NCI-H524 (cell line): ENCODE measurements at places on chromosomes 13 and 19.

DNA sequence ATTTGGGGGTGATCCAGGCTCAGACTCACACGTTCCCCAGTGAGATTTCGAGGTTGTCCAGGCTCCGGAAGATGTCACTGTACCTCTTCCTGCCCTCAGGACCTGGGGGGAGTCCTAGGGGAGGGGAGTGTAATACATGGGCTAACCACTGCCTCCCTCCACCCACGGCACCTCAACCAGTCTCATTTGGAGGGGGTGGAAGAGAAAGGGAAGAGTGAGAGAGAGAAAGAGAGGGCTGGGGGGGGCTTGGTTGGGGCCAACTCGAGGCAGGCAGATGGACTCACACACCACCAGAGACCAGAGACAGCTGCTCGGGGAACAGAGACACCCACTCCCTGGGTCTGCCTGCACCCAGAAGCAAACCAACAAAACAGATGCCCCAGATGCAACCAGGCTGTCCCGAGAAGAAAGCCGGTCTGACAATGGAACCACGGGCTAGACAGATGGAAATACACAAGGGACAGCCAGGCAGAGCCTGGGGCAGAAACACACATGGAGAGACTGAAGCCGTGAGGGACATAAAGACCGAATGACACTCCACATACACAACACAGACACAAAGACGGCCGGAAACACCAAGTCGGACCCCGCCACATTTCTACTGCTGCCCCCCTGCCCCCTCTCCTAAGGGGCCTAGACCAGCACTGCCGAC lies 825 bp downstream of the GMIP start:
- peak; percentile 64 for DNase-seq

DNA sequence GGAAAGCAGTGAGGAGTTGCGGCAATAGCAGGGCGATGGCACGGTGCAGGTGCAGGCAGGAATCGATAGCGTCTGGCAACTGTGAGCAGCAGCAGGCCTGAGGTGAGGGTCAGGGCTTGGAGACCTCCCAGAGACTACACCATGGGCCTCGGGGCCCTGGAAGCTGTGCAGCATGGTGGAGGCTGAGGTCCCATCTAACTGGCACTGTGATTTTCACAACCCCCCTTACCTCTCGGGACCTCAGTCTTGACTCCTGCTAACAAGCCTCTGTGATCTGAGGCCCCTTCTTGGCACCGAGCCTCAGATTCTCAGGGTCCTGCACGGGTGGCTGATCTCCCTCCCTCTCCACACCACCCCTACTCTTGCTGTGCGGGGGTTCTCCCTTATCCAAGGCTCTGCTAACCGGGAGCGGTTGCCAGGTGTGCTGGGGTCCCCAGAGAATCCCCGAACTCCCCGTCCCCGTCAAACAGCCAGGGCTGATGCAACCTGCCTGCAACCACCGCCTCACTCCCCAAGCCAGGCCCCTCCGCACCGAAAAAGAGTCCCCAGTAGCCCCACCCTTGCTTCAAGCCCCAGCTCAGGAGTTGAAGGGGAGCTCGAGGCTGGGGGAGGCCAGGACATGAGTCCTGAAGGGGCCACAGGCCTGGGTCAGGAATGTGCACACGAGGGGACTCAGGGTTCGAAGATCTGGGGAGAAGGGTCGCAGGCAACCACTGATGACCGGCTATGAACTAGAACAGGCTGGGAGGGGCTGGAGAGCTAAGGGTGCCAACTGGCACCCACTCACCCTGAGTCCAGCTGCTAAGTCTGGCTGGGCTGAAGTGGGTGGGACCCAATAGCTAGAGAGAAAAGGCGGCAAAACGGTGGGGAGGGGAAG lies 4.8 kb upstream of the ATF5 start:
- no peak for DNase-seq

GRCh38 chr19:15737722-15738121 lies at the start of gene OR10H3:
TSS of gene OR10H3 (plus strand) at chr19:15737985. CDS start at chr19:15741393, 3,408 bp downstream.
- no peak for DNase-seq

DNA sequence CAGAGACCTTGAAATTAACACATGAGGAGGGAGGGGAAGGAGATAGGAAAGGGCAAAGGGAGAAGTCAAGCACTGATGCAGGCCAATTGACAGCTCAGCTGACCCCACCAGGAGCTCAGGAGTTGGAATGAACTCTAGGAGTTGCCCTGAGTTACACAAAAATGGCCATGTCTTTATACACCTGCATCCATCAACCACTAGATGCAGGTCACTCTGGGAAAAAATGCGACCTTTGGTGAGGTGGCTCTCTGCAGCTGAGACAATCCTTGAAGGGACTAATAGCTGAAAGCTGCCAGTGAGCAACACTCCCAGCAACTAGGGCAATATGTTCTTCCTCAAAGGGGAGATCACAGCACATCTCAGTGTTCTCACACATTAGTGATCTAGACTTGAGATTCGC lies 222.8 kb downstream of the RBM26 start:
- DNase-seq, result no peak

DNA sequence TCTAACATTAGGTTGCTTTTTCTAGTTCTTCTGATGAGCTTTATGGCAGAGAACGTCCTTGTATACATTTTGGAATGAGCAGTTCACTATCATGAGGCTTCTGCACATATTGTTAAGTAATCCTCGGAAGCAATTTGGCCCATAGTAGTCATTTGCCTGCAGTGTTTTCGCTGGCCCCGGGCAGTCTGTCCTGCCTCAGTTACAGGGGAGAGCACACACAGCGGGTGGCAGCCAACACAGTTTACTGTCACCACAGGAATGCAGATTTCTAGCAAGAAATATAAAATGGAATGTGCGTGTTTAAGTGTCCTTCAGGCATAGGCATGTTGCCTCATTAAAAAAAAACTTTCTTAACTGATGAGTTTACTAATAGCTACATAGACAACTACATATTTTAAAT lies 71.5 kb upstream of the GJB6 start:
- no peak for DNase-seq

DNA sequence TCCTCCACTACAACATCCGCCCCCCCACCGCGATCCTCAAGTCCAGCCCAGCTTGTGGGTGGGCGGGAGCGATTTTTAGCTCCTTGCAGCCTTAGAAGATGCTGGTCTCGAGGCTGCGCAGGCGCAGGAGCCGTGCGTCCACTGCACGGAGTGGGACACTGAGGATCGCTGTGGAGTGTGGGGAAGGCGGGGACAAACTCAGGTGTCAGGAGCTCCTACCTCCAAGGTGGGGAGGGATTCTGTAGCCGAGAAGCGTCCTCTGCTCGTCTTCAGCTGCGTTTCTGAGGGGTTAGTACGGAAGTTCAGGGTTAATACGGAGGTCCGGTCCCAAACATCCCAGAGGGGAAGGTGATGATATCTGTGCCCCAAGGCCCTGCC lies at the start of gene RTBDN:
Gene RTBDN (minus strand): TSS at position 14 of the 378 bp plus-strand sequence. CDS start 4,600 bp downstream, outside the sequence.
- DNase-seq, result no peak

GRCh38 chr13:64810750-64811149 lies 2419.4 kb downstream of the PCDH9 start:
- no peak for DNase-seq

- DNase-seq, result no peak
These were observed 2.9 kb downstream of the SOX1 start for GRCh38 chr13:112069845-112070251.

DNA sequence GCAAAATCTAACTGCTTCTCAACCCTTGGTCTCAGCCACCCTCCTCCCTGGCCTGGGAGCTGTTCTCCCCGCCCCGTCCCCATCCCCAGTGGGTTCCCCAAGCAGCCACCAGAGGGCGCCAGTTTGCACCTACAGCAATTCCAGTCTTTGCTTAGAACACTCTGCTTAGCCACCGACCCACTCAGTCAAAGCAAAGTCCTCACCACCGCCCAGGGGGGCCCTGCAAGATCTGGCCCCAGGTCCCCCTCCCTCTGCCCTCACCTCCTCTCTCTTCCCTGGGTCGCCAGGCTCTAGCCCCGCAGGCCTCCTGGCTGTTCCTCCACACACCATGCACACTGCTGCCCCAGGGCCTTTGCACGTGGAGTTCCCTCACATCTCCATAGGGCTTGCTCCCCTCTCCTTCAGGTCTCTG lies 12.4 kb downstream of the TMEM143 start:
- peak; percentile 83 for DNase-seq

GRCh38 chr19:48671446-48671995 lies 1.3 kb downstream of the NTN5 start:
- DNase-seq, result peak; percentile 66

- no peak for DNase-seq
These were observed 1.4 kb upstream of the PAN3 start for GRCh38 chr13:28136916-28137315.

DNA sequence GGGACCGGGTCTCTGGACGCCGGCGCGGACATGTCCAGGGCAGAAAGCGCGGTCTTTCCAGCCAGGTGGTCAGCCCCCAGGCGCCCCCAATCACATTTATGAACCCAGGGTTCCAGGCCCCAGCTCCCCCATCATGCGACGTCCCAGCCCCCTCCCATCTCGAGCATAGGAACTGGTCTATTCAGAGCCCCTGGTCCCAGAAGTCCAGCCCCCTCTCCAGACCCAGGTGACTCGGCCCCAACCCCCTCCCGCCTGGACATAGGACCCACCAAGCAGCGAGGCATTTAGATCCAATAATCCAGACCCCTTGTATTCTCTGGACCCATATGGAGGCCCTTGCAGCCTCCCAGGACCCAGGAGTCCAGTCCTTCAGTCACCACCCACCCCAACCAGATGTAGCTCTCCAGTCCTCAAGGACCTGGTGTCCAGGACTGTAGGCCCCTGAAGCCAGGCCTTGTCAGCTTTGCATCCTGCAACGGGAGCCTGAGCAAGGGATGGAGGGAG lies 501 bp downstream of the APLP1 start:
- no peak for DNase-seq

- DNase-seq, result no peak
These were observed 133.0 kb downstream of the DCT start for GRCh38 chr13:94346261-94347019.

DNA sequence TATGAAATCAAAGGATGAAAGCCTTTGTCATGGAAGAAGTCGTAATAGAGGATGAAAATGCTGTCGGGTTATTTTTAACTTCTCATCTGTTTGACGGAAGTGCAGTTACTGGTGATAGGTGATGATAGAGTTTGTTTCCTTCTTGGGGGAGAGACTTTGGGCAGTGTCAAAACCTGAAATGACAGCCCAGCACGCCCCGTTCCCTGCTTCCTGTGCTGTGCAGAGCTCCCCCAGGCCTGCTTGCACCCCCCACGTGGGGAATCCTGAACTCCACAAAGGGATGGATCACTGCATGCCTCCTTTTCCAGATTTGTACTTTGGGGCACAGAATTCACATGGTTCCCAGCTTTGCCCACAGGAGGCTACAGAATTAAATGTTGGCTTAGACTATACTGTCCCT lies 102.7 kb downstream of the ATP11A start:
- DNase-seq, result no peak

- DNase-seq, result peak; percentile 79
These were observed 123.0 kb downstream of the SLC7A1 start for GRCh38 chr13:29472332-29472961.

- no peak for DNase-seq
These were observed 696.2 kb upstream of the GPC6 start for GRCh38 chr13:92530364-92530763.

GRCh38 chr19:55451965-55452748 lies 9.1 kb upstream of the SHISA7 start:
- DNase-seq, result peak; percentile 72

GRCh38 chr19:5237190-5237780 lies 103.3 kb downstream of the PTPRS start:
- no peak for DNase-seq

DNA sequence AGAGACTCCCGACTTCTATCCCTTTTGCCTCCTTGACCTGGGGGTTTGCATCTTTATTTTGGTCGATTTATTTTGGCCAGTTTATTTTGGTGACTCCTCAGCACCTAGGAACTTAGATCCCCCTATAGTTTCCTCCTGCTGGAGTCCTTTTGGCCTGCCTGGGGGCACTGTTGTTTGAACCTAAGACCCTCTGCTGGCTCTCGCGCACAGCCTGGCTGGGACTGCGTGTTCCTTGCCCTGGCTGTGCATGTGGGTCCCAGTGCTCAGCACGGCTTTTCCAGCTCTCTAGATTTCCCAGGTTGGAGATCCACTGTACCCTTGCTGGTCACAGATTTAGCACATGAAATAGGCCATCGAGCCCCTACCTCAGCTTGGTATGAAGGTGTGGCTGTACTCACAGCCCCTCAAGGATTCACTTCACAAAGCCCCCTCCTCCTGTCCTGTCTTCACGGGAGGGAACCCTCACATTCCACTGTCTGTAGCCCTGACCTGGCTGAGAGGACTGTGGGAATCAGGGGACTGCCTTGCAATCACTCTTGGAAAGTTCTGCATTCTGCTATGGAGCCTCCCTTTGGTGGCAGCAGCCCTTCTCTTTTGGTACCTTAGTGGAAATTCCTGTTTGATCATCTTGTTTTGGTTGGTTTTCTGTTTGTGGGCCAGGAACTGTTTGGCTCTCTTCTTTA lies 8.3 kb downstream of the UBAC2 start:
- no peak for DNase-seq

GRCh38 chr19:46107371-46107770 lies 17.1 kb downstream of the IGFL3 start:
- no peak for DNase-seq

DNA sequence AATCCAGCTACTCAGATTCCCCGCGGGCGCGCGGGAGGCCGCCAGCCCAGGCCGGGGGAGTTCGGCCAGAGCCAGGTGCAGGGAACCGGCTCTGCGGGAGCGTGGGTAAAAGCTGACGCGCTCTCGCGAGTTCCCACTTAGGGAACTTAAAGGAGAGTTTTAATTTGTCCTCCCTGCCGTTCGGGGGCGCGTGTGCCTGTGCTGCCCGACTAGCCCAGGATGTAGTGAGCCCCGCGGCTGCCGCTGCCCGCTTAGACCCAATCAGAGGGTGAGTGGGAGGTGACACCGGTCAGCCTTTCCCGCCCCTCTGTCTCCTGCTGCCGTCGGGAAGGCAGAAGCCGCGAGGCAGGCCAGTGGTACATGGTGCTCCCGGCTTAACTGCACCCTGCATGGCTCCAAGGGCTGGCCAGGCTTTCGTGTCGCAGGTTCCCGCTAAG lies 36.0 kb upstream of the NEK3 start:
- no peak for DNase-seq

DNA sequence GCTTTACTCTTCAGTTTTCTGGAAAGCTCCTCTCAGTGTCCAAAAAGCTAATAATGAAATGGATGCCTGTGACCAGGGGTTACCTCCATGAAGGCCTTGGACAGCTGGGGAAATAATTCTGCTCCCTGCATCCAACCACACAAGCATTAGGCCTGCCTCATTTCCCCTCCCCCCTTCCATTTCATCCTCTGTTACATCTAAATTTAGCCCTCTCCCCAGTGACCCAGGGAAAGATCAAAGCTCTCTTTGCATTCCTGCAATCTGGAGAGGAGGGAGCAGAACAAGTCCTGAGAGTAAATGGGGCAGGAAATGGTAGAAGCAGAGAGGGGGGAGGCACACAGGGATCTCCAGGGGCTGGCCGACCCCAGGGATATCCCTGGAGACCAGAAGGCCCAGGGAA lies 452.7 kb downstream of the TSHZ3 start:
- no peak for DNase-seq

- DNase-seq, result no peak
These were observed 39.3 kb downstream of the LMO7 start for GRCh38 chr13:75675421-75675820.

DNA sequence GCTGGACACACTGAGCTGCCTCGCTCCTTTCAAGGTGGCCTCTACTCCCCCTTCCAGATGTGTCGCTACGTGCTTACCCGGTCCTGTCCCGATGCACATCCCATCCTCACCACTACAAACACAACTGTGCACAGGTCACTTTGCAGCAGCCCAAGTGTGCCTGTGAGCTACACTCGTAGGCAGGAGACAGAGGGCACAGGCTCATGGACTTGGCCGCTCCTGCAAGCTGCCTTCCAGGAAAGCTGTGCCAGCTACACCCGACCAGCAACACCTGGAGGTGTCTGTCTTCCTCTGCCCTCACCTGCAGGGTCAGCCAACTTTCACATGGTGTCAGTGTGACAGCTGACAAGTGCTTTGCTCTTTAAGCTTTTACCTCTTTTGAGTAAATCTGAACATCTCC lies 15.4 kb downstream of the CARS2 start:
- DNase-seq, result no peak
